Lung microvascular endothelial cell (primary cell): ENCODE measurements at places on chromosomes 2 and 18.

DNA sequence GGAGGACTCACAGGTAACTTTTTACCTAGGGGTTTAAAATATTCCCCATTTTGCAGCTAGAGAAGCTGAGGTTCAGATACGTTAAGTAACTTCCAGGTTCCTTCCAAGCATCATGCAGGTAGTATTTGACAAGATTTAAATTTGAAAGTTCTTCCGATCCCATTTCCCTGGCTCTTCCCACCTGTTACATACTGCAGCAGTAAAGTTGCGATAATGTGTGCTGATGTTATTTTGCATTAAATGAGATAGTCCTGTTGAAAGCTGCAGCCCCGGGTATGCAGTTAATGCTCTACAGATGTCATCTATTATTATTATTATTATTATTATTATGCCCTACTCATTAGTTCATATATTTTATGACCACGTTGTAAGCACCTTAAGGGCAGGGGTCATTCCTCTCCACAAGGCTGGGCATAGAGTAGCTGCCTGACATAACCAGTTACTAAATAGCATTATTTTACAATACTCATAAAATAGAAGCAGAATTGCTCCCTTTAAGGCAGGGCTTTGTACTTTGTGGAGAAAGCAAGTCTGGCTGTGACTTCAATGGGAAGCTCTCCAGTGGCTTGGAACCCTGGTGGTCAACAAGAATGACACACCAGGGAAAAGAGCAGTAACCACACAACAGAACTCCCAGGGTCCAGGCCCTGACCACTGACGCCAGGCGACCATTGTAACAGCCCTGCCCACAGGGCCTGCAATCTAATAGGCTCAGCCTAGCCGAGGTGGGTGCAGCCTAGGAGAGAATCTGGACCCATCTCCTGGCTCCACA is 112.0 kb upstream of the STPG4 start:
- DNase-seq, result no peak

DNA sequence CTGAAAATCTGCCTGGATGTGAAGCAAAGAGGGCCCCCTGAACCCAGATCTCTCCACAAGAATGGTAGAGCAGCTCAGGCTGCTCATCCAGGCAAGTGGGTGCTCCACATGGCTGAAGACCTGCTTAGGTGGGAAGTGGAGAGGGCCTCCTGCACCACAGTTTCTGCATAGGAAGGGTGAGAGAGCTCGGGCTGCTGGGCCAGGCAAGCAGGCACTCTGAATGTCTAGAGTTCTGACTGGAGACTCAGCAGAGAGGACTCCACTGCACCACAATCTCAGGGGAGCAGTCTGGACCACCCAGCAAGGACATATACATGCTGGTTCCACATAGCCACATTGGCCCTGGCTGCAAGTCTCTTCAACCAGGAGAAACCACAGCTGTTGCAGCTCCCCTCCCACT is 52.0 kb downstream of the DSEL start:
- no peak for DNase-seq

GRCh38 chr2:177585234-177585863 is 192.8 kb downstream of the AGPS start:
- DNase-seq, result no peak

- DNase-seq, result no peak
These were observed 44.1 kb upstream of the IGFBP2 start for GRCh38 chr2:216588861-216589710.

- DNase-seq, result no peak
These were observed 6.2 kb upstream of the GPR155 start for GRCh38 chr2:174492963-174493431.

- peak; percentile 22 for DNase-seq
These were observed 27.0 kb downstream of the SKA1 start for GRCh38 chr18:50401888-50402287.

GRCh38 chr18:24408496-24408895 is 10.9 kb upstream of the OSBPL1A start:
- DNase-seq, result no peak

DNA sequence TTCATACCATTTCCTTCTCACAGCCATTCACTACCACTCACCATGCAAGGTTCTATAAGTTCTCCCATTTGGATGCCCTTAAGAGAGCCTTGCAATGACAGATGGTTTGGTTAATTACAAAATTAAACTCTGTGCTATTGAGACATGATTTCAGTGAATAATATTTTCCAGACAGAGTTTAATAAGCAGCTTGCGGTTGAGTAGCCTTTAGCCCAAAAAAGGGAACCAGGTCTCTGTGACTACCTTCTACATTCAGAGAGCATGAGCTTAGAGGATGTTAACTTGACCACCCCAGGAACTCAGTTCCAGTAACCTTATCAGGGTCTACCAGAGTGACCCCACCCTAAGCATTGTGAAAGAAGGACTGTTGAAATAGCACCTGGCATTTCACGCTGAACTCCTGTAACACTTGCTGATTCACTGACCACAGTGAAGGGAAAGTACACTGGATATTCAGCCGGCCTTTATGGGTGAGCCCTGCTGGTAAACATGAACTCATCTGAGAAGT is 1173.1 kb upstream of the ZEB2 start:
- no peak for DNase-seq

- peak; percentile 32 for DNase-seq
These were observed at the start of gene ACADL for GRCh38 chr2:210224941-210225672. TSS of gene ACADL (minus strand) at chr2:210225447. CDS start at chr2:210225263, 184 bp downstream.

GRCh38 chr18:3851159-3851558 is 401.2 kb downstream of the TGIF1 start:
- DNase-seq, result no peak

GRCh38 chr2:71846072-71846471 is 301.6 kb downstream of the CYP26B1 start:
- DNase-seq, result no peak

- DNase-seq, result no peak
These were observed at the start of gene MCFD2 for GRCh38 chr2:46915281-46915810. TSS of gene MCFD2 (minus strand) at chr2:46915806. CDS start at chr2:46909171, 6,635 bp downstream.

DNA sequence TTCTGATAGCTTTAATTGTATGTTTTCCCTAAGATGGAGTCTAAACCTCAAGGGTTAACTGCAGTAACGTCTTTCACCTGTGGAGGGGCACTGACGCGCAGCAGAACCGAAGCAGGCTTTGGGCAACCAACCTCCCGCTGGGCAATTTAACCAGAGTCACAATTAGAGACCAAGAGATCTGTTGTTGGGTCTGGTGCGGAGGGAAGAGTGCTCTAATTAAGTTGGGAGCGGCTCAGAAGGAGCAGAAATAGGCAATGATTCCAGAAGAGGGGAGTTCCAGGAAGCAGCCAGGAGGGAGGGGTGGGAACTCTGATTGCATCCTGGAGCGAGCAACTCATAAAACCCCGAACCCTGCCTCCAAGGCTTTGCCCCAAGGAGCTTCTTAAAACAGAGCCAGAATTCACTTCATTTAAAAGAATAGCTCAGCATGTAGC is 245.8 kb downstream of the PAX3 start:
- no peak for DNase-seq

DNA sequence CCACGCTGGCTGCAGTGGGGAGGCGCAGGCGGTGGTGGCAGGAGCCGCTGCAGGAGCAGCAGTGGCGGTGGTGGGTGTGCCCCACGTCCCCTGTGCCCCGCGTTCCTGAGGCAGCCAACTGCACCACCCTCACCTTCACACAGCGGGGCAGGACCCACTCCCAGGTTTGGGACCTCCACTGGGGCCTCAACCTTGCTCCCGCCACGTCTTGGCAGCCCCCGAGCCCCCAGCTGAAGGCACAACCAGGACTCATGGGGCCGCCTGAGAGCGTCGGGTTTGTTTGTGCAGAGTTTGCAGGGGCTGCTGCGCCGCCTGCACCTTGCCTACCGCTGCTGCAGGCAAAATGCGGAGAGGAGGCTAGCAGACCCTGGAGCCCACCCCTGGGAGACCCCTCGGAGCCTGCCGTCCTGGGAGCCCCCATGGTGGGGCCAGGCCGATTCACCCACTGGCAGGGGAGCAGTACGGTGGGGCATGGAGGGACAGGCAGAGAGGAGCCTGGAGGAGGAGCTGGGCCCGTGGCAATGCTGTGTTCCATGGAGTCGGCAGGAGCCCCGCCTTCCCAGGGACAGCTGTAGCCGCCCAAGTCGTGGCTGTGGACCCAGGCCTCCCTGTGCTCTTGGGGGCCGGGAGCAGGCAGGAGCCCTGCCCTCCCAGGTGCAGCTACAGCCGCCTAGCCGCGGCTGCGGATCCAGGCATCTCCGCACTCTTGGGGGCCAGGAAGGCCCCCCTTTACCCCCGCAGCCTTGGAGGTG is 14.7 kb upstream of the EML6 start:
- DNase-seq, result no peak

GRCh38 chr2:170530284-170530745 is 184.8 kb upstream of the SP5 start:
- peak; percentile 27 for DNase-seq

- no peak for DNase-seq
These were observed 31.2 kb downstream of the GLS start for GRCh38 chr2:190911813-190912212.

DNA sequence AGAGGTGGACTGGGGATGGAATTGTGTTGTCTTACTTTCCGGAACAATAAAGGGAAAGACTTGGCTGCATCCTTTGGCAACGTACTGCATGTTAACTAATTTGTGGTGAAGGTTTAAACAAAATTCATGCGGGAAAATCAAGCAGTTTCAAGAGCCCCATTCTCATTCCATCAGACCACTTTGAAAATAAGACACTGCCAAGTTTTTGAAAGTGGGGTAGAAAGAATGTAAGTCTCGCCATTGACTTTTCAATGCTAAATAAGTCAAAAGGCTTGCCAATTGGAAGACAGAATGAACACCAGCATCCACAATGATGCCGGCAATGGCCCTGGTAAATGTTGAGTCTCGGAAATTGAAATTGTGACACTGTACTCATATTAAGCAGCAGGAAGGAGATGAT is 322.0 kb downstream of the RND3 start:
- no peak for DNase-seq

GRCh38 chr2:171902840-171903420 is 8.9 kb upstream of the SLC25A12 start:
- DNase-seq, result no peak

GRCh38 chr18:8908792-8909510 is 193.5 kb upstream of the NDUFV2 start:
- DNase-seq, result no peak

DNA sequence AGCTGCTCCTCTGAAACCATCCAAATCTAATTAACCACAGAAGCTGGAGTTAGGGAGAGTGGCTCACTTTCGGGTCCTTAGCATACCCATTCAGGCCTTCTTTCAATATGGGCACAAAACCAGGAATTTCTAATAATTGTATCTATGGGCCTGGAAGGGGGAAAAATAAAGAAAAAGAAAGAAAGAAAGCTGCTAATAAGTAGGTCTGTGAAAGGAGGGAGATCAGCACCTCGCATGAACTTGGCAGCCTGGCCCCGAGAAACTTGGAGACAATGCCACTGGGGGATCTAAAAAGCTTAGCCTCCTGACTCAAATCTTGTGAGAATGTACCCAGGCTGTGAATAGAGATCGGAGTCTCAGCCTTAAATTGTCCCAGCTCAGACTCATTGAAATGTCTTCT is 252.1 kb upstream of the SLC14A2 start:
- no peak for DNase-seq

DNA sequence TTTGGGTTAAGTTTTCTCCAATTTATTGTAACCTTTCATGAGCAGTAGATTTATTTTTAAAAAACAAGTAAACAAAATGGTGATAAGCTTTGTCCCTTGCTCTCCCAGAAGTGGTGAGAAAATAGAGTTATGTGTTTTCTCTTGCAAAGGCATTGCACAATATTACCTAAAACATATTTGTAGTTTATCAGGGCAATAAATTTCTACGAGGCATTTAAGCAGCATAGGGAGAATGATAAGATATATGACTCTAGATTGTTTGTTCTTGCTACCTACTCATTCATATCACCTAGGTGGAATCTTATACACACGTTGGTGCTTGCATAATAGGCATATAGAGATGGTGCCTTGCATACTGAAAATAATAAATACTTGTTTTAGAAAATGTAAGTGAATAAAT is 201.7 kb downstream of the MYO1B start:
- DNase-seq, result no peak

DNA sequence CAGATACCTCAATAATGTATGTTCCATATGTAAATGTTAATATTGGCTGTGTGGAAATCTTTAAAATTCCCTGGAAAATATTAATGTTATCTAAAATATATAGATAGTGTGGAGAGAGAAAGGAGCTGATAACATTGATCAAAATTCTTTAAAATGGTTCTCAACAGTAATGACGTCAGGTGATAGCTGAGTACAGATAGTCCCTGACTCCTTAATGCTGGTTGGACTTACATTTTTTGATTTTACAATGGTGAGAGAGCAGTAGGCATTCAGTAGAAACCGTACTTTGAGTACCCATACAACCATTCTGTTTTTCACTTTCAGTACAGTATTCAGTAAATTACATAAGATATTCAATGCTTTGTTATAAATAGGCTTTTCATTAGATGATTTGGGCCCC is 146.6 kb downstream of the GALNT3 start:
- no peak for DNase-seq

DNA sequence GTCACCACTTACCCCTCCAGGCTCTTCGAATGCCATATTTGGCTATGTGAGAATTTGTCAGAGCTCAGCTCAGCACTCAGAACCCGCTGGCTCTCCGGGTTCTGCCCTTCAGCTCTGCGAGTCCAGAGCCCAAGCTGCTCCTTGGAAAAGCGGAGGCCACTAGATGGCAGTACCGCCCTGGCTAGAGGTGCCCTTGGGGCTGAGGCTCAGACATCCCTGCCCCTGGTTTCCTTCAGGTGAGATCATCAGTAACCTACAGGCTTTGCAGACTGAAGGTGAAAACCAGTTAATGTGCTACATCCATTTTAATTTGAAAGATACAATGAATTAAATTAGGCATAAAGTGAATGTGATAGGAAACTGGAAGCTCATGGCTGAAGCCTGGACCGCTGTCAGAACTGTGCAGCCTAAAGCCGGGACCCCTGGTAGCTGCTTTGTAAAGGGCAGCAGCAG is 285.6 kb downstream of the AGAP1 start:
- peak; percentile 74 for DNase-seq

GRCh38 chr2:23386339-23387220 is 1.6 kb downstream of the KLHL29 start:
- peak; percentile 29 for DNase-seq

- no peak for DNase-seq
These were observed 71.2 kb downstream of the NABP1 start for GRCh38 chr2:191749181-191749540.

GRCh38 chr2:120910164-120910563 is 174.5 kb downstream of the GLI2 start:
- no peak for DNase-seq

DNA sequence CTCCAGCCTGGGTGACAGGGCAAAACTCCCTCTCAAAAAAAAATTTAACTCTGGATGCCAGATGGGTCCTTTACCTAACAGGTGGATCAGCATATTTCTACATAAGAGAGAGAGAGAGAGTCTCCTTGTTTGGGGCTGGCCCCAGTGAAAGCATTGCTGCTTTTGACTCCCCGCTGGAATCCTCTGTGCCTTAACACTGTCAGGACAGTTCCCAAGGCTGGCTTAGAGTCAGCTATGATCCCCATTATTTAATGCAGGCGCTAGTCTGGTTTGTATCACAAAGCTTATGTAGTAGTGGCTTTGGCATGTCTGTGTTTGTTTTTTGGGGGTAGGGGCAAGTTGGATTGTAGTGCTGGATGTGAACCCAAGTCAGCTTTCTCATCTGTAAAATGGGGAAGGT is 9.4 kb downstream of the INPP4A start:
- no peak for DNase-seq
